Pancreas (tissue), 10 donors: ENCODE measurements at places on chromosomes 13 and 19.
A peak's percentile ranks its signal among the peaks of the same experiment; 100 is the strongest.

GRCh38 chr19:5933391-5934068 is 19.5 kb downstream of the CAPS start:
- no peak for DNase-seq

GRCh38 chr13:34278780-34279179 is 460.8 kb downstream of the RFC3 start:
- DNase-seq, result no peak

GRCh38 chr13:29771247-29771646 is 79.2 kb downstream of the UBL3 start:
- no peak for DNase-seq

GRCh38 chr13:27374126-27374613 is 50.2 kb upstream of the GTF3A start:
- no peak for DNase-seq

GRCh38 chr19:12790628-12791344 is 500 bp upstream of the JUNB start:
- no peak for DNase-seq

GRCh38 chr13:112141643-112142400 is 74.9 kb downstream of the SOX1 start:
- DNase-seq, result peak; percentile 41

- DNase-seq, result no peak
Observed at GRCh38 chr19:18599485-18599884, 7.1 kb downstream of the CRLF1 start.

- DNase-seq, result no peak
Observed at GRCh38 chr19:2957160-2957559, 12.4 kb upstream of the ZNF77 start.

DNA sequence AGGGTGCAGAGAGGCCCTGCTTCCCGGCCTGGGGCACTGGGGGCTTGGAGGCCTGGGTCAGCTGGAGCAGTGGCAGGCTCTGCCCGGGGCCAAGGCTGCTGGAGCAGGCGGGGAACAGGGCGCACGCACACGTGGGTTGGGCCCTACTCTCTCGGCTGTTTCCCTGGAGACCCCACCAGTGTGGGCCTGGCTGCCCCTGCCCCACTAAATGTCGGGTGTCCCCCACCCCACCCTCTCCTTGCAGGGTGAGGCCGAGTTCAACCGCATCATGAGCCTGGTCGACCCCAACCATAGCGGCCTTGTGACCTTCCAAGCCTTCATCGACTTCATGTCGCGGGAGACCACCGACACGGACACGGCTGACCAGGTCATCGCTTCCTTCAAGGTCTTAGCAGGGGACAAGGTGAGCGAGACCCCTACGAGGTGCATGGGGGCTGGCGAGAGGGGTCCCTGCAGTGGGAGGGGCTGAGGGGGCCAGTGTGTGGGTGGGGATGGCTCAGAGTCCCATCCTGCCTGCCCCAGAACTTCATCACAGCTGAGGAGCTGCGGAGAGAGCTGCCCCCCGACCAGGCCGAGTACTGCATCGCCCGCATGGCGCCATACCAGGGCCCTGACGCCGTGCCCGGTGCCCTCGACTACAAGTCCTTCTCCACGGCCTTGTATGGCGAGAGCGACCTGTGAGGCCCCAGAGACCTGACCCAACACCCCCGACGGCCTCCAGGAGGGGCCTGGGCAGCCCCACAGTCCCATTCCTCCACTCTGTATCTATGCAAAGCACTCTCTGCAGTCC is 15.3 kb downstream of the CAPN12 start:
- no peak for DNase-seq
